ENCODE measurements at places on chromosomes 4 and X.

DNA sequence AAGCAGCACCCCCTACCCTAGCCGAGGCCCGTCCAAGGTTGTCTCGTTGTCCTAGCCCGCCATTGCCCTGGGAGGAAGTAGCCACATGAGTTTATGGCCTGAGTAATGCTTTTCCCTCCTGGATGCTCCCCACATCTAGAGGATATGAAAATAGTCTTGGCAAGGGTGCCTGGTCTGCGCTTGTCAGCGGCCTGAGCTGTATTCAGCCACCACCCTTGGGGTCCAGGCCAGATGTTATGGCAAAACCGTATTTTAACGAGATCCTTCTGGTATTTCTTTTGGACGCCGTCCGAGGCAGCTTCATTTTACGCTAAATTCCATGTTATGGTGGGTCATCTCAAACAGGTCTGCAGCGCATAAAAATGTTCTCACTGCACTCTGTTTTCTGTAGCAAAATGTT is 89.3 kb downstream of the GPR143 start:
- no peak for DNase-seq

GRCh38 chrX:348461-349117 is 30.0 kb upstream of the GTPBP6 start:
- no peak for DNase-seq

DNA sequence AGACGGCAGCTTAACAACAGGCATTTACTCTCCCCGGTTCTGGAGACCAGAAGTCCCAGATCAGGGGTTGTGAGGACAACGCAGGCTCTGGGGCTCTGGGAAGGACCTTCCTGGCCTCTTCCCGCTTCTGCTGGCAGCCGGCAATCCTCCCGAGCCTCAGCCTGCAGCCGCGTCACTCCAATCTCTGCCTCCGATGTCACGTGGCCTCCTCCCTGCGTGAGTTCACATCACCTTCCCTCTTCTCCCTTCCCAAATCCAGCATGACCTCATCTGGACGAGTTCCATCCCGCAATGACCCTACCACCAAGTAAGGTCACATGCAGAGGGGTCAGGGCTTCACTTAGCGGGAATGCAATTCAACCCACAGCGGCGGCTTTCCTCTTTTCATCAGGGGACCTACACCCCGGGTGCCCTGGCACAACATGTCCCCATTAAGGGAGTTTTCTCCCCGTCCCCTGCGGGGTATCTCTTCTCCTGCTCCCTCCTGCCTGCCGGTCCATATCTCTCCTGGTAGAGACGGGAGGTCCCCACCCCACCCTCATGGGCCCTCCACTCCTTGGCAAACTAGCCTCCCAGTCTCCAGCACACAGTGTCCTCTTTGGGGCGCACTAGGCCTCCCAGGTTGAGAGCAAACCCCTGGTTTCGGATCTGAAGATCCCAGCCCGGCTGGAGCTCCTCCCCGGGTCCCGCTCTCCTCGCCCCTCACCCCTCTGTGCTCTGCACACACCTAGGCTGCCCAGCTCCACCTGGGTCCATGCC is 25.5 kb downstream of the ABLIM2 start:
- no peak for DNase-seq

GRCh38 chr4:119663160-119663788 is 34.7 kb upstream of the PDE5A start:
- no peak for DNase-seq

DNA sequence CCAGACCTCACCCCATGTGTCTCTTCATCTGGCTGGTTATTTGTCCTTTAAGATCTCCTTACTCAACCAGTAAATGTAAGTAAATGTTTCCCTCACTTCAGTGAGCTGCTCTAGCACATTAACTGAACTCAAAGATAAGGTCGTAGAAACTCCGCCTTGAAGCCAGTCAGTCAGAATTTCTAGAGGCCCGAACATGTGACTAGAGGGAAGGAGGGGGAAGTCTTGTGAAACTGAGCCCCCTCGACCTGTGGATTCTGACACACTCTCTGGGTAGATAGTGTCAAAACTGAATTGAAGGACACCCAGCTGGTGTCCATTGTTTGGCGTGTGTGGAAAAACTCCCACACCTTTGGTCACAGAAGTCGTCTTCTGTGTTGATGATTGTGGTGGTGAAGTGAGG is 933.9 kb downstream of the ADGRL3 start:
- DNase-seq = no peak

DNA sequence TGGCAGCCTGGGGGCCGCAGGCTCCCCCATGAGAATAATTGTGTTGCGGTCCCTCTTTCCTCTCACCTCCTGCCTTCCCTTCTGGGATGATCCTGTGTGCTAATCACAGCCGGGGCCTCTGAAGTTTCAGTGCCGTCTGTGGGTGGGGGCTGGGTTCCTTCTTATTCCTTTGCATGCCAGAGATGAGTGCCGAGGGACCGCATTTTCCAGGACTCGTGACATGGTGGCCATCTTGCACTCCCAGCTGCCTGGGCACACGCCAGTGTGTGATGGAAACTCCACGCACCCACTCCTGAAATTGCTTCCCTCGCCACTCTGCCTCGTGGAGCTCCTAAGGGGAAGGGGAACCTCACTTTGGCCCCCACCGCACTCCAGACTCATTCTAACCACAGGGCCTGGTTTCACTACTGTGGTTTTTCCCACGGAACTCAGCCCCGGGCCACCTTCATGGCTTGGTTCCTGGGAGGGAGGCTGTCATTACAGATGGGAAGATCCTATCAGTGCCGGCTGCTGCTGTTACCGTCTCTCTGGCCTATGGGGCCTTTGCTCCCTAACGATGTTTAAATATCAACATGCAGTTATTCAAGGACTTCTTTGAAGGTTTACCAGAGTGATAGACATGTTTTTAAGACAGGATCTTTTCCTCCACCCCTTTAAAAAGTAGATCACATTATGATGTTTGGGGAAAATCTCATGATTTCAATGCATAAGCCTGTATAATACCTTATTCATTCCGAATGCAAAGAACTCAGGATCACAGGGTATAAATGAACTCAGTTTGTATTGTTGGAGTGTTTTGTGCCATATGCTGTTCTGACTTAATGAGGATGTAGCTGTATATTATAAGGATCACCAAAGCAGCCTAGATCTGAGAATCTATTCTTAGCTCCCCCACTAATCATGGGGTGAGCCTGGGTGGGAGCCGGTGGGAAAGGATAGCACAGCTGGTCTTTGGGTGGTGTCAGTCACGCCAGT is 89.6 kb downstream of the SORCS2 start:
- no peak for DNase-seq
